CD4-positive, alpha-beta T cell treated with Interleukin-21 for 1 hour (primary cell): ENCODE measurements at places on chromosomes 16 and 17.

GRCh38 chr17:74145756-74146155, 57.7 kb upstream of the RPL38 start:
- DNase-seq = no peak

DNA sequence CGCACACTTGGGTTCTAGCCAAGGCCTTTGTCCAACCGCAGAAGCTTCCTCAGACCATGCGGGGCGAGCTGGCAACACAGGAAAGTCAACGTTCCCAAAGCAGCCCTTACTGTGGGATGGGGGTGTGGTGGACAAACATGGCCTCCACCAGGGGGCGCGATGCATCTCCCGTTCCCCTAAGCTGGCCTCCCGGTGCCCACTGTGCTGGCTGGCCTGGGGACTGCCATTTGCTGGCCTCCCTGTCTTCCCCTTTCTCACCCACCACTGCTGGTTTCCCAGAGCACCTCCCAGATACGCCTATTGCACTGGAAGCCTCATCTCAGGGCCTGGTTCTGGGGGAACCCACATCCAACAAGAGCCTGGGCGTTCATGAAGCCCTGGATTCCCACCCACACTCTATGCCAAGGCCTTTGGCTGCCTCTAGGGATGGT, 145.3 kb downstream of the IRF8 start:
- peak; percentile 13 for DNase-seq

GRCh38 chr17:40901981-40902474, 17.0 kb upstream of the KRT20 start:
- DNase-seq = no peak

GRCh38 chr17:46764709-46765401, 53.6 kb downstream of the WNT3 start:
- no peak for DNase-seq

DNA sequence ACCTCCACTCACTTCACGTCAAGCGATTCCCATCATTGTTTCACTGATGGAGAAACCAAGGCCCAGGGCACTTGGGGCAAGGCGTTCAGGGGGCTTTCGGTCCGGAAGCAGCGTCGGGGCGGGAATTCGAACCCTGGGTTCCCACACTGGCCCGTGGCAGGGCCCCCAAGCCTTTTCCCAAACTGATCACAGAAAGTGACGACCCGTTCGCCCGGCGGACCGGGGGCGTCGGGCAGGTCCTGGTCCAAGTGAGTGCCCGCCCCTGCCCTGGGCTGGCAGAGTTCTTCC, 856 bp upstream of the MON1B start:
- no peak for DNase-seq

GRCh38 chr17:50182783-50183420, 17.1 kb downstream of the SGCA start:
- DNase-seq = no peak

GRCh38 chr16:16933861-16934260, 536.9 kb downstream of the XYLT1 start:
- no peak for DNase-seq

GRCh38 chr16:64092271-64092670, 1029.6 kb downstream of the CDH11 start:
- DNase-seq = no peak

DNA sequence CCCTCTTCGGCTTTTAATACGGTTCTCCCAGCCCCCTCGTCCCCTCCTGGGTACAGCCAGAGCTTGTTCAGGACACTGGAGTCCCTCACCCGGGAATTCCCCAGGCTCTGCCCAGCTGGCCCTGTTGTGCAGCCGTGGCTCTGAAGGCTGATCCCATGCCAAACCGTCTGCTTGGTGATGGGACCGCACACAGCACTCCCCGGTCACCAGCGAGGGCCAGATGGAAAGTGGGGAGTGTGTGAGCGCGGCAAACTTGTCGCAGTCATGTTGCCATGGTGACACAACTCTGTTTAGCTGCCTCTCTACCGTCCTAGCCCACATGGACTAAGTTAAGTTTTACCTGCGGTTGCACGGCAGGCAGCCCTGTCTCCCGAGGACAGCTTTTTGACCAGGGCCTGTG, 107.9 kb downstream of the RAP1GAP2 start:
- no peak for DNase-seq

DNA sequence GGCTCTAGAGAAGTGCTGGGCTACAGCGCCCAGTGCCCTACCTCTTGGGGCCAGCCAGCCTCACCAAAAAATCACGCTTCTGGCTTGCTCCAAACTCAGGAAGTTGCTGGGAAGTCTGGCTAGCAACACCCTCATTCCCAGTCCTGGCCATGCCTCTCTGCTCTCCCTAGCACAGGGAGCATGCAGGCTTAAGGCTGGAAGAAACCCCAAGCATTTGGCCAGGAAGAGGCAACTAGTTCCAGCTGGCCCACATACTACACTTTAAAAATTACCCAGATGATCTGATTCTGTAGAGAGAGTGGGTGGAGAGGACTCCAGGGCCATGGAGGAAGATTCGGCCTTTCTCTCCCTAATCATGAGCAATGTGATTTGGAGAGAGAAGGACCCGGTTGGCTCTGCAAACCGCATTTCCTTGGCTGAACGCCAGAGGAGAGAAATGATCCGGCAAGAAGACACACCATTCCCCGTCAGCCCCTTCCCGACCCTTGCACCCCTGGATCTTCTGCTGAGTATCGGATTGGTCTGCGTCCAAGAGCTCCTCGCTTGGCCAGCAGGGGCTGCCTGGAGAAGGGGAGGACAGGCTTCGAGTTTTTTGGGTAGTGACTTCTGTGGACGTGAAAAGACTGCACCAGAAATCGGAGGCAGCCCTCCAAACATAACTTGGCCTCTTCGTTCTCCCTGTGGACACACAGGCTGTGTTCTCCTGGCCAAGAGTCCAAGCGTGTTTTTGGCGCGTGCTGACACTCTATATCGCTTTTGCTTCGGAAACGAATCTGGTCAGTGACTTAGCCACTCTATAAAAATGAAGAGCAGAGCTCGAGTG, 406.3 kb downstream of the WWOX start:
- DNase-seq = no peak

GRCh38 chr17:27845264-27846041, 45.1 kb upstream of the NOS2 start:
- DNase-seq = no peak

DNA sequence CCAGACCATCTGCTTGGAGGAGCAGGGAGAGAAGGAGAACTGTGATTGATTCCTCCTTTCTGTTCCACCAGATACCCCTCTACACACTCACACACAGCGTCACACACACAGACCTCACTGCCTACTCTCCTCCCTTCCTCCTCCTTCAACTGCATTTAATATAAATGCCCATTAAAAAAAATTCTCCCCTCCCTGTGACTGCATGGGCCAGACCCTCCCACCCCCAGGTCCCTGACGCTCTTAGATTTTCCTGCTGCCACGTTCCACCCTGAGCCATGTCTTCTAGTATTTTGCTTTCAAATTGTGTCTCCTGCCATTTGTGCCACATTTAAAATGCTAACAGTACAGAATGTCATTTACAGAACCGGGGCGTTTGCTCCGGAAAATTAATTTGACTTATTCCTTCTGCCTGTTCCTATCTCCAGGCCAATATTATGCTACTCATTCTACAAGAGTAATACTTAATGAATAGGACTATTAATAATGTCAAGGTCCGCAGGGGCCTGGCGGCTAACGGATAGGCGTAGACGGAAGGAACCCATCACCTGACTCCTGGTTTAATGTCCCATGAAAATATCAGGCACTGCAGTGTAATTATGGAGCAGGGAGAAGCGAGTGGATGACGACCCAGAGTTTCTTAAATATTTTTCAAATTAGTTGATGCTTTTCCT, 100.2 kb downstream of the MRM1 start:
- no peak for DNase-seq

DNA sequence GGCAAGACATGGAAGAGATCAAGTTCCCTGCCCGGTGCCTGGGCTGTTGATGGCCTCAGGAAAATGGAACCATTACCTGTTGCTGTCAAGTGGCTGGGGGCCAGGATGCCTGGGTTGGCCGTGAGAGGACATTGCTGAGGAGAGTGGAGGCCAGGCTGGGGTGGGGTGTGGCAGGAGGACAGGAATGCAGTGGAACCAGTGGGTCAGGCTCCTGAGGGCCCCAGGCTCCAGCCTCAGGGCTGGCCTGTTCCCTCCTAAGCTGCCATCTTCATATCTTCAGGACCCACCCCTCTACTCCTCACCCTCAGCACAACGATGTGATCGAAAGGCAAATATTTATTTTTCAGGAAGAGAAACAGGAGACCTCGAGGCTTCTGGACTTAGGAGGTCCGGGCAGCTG, 8.5 kb upstream of the YPEL3 start:
- no peak for DNase-seq

DNA sequence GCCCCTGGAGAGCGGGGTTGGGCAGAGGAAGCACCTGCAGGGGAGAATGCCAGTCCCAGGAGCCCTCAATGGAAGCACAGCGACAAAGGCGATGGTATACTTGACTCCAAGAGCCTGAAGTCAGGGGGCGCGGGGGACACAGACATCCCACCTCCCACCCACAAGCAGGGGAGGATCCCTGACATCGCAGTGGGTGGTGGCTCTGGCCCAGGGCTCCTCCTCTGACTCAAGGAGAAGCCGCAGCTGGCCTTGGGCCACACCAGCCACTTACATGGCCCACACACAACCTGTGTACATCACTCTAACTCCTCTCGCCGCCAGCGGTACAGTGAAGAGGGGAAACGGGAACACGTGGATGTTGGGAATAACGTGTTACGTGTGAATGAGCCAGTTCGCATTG, 44.3 kb downstream of the FZD2 start:
- DNase-seq = no peak

DNA sequence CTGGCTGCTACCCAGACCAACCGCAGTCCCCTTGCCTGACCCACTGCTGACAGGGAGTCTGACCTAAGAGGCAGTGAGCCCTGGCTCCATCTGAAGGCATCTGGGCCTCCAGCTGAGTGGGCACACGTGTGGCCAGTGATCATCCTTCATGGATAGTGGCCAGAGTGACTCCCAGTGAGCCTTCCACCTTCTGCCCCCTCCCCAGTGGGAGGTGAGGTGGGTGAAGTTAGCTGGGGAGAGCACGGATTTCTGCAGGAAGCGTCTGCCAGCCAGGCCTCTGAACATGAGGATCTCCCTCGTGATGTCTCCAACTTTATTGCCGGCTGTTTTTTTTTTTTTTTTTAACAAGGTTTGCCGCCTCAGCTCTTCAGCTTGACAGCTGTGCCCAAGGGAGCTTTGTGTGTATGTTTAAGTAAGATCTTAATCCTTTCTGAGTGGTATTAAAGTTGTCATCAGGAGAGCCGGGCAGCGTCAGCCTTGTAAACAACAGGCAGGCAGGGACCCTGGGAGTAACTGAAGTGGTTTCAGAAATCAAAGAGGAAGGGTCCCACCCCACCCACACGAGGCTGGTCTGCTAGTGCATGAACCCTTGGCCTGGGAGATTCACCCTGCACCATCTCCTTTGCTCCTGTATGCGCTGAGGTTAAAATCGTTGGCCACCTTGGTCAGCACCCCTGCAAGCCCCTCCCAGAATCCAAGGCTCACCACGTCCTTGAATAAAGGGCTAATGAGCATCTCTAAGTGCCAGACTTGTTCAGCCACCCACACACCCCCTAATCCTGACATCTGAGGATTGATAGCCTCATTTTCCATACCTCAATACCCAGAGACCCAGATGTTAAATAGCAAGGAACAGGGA, 33.3 kb downstream of the RHBDL3 start:
- DNase-seq = no peak

DNA sequence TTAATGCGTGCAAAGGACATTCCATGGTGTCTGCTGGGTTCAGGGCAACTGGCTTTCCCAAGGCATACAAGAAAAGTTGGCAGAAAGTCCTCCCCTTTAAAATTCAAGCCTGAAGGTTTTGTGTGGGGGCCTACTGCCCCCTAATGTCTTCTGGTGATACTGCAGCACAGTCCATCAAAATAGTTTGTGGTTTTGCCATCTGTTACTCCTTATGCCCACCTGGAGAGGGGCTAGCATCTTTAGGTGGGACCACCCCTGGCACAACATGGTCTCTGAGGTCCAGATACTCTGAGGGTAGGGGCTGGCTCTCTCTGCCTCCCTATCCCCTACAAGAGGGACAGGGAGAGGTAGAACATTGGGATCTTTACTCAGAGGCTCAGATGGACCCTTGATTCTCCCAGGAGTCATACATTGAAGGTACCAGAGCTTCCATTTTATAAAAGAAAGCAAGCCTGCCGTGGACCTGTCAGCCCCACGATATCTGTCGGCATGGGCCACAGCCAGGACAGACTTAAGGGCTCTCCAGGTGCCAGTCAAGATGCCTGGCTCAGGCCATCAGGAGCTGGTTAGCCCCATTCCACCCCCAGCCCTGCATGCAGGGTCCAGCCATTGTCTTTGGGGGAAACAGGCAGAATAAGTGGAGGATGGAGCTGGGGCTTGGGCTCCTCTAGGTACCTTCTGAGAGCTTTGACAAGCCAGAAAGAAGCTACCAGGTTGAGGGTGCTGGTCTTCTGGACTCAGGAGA, 6.3 kb downstream of the ESRP2 start:
- DNase-seq = peak; percentile 59

DNA sequence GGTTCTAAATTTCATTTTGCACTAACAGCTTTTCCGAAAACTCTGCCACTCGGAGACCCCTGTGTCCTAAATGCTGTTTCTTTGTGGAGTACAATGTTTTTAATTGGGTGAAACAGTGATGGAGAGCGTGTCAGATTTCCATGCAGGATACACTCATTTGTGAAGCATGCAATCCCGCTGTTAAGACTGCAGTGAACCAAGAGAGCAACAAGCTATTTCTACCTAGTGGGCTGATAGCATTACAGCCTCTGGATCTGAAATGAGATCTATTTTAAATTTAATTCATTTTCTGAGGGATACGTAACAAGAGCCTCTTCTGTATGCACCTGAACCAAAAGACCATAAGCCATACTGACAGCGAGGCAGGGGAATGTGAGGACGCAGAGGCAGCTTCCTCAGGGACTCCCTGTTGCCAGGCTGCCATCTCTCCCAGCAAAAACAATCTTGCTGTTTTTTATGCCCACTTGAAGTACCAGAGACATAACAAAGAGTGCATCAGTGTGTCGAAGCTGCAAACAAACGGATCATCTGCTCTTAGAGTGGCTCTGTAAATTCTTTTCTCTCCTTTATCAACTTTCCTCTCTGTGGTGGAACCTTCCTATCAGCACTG, 199.9 kb upstream of the COX10 start:
- no peak for DNase-seq

- DNase-seq = no peak
Measured at GRCh38 chr16:31269541-31269940, 9.8 kb downstream of the ITGAM start.
